Naive B cell (primary cell): ENCODE measurements at places on chromosomes 16 and 17.

- no peak for DNase-seq
Measured at GRCh38 chr17:65988451-65988850, 203.5 kb downstream of the CEP112 start.

- DNase-seq = no peak
Measured at GRCh38 chr17:39962642-39963220, at the start of gene GSDMA. Gene GSDMA, plus strand, starts transcription at chr17:39963004. Its CDS starts 2,684 bp downstream, at chr17:39965688.

- DNase-seq = no peak
Measured at GRCh38 chr17:18206962-18207361, 18.5 kb upstream of the LLGL1 start.

DNA sequence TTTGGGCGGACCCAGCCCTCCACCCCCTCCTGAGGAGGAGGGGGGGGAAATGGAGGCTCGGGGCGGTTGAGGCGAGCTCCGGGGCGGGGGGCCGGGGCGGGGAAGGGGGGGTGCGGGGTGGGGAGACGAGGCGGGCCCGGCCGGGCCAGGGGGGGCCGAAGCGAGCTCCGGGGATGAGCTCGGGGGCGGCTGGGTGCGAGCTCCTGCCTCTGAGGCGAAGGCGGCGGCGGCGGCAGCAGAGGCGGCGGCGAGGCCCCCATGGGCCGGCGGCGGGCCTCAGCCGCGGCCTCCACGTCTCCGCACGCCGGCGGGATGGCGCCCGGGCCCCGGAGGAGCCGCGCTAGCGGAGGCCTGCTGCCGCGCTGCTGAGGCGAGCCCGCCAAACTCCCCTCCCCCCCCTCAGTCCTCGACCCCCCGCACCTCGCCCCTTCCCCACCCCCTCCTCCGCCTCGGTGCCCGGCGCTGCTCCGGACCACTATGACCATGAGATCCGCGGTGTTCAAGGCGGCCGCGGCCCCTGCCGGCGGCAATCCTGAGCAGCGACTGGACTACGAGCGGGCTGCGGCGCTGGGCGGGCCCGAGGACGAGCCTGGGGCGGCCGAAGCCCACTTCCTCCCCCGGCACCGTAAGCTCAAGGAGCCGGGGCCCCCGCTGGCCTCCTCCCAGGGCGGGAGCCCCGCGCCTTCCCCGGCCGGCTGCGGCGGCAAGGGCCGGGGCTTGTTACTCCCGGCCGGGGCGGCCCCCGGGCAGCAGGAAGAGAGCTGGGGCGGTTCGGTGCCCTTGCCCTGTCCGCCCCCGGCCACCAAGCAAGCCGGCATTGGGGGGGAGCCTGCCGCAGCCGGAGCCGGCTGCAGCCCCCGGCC lies 596 bp downstream of the MSL1 start:
- DNase-seq = peak; percentile 45

DNA sequence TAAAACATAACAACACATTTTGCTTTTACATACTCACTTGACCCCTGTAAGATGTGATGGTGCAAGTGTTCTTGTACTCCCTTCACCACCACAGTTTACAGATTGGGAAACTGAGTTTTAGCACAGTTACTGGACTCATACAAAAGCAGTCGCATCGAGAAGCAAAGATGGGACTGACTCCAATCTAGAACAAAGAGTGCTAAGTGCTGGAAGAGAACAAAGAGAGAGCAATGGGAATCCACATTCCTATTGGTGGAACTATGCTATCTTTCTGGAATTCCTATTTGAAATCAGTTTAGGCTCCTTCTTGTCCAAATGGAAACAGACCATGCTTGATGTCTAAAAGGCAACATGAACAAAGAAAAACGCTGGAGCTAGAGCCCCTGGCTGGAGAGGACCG lies 9.1 kb downstream of the TOM1L2 start:
- DNase-seq = no peak

DNA sequence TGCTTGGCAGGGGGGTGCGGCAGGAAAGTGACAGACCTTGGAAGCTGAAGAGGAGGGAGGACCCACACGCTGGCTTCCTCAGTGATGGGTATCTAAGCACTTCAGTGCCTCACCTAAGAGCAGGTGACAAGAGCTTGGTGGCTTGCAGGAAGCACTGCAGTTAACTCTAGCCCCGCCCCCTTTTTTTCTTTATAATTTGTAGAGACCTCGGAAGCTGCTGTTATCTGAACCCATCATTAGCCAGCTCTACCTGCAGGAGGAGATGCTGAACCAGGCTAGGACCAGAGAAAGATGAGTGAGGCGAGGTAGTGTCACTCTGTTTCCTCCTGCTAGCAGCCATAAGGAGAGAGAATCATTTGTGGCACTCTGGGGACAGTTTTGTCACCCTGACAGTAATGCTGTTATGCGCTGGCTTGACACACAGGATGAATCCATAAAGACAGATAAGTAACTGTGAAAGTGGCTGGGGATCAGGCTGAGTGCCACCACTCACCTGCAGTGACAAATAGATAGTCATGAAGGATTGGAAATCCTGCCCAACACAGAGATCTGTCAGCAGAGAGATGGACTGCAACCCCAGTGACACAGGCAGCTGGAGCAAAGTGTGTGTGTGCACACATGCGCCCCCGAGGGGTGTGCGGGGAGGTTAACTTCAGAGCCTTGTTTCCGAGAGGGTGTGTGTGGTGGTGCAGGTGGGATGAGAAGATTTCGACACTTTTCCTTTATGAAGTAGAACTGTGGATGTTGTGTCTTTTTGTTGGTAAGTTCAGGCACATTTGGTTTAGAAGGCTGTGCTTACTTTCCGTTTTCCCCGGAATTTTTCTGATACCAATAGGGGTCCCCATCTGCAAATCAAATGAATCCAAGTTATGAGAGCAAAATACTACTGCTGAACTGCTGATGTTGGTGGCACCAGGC lies 224.0 kb downstream of the IRX3 start:
- no peak for DNase-seq

GRCh38 chr17:50280068-50280467 lies 5.8 kb downstream of the TMEM92 start:
- no peak for DNase-seq
